NCI-H2227 treated with DMSO at 0.1 percent for 48 hours (cell line): ENCODE measurements at places on chromosomes 7 and 10.

DNA sequence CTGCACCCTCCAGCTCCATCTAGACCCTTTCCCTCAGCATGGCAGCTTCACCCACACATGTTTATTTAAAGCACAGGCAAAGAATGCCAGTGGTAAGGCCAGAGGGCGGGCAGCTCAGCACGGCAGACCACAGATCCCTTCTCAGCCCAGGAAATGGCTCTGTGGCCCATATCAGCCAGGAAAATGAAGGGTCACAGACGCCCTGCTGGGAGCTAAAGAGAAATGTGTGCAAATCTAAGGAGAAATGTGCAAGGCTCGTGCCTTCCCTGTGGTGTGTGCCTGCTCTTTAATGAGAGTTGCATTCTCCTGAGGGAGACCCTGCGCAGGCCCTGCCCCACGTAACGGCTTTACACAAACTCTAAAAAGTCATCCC, 23.0 kb downstream of the PTPRN2 start:
- no peak for DNase-seq

DNA sequence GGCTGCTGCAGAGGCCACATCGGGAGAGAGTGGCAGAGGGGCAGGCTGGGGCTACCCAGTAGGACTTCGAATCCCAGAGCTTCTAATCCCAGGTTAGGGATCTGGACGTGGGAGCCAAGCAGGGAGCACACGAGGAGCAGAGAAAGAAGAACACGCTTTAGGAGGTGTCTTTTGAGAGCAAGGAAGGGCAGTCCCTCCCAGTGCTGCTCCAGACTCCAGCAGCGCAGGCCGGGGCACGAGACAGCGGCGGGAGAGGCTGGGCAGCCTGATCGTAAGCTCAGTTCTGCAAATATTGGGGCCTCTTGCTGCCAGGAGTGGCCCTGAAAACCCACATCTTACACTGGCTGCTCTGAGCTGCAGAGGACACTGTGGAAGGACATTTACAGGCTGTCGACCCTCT, 75.9 kb downstream of the HIPK2 start:
- DNase-seq: no peak

- DNase-seq: no peak
These were observed 77.5 kb upstream of the CACUL1 start for GRCh38 chr10:118832241-118832651.

DNA sequence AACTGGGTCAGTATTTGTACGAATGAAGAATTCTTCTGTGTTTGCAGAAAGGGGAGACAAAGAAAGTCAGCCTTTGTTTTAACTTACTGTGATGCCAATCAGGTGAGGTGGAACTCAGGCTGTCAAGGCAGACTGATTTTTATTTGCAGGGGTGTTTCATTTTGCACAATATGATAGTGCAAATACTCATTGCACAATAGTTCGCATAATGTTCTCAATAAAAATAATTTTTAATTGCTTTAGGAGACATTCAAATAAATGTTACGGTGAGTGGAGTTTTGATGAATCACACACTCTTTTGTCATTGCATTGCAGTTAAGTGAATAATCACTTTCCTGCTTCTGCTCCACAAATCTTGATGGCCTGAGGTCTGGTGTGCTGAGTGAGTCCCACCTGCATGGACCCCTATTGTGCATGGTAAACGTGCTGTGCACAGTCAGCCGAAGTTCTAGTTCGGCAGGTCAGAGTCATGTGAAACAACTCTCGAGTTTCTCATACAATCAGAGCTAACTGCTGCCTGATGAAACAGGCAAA, 141.3 kb upstream of the FZD8 start:
- DNase-seq: no peak

- no peak for DNase-seq
These were observed 371.9 kb downstream of the BMPER start for GRCh38 chr7:34277016-34277802.

GRCh38 chr10:119285495-119286267, 78.3 kb downstream of the GRK5 start:
- DNase-seq: no peak
